Fibroblast of villous mesenchyme (primary cell): ENCODE measurements at places on chromosomes 5 and 9. TPM values are rescaled to one million over a fixed set of nuclear protein-coding genes. Genes with fewer than 3 reads are reported as not detected.
A peak's percentile ranks its signal among the peaks of the same experiment; 100 is the strongest.

KIF24 gene
- 2.6 and 3.5 TPM in 2 replicates for total RNA-seq

TMEM8B gene
- total RNA-seq = 0.86 and 1.9 TPM in 2 replicates

EGR1 gene
- total RNA-seq = 3.5 and 6.1 TPM in 2 replicates

GRCh38 chr9:109792951-109793546, 13.1 kb downstream of the PALM2AKAP2 start:
- peak; percentile 93 for DNase-seq

DNA sequence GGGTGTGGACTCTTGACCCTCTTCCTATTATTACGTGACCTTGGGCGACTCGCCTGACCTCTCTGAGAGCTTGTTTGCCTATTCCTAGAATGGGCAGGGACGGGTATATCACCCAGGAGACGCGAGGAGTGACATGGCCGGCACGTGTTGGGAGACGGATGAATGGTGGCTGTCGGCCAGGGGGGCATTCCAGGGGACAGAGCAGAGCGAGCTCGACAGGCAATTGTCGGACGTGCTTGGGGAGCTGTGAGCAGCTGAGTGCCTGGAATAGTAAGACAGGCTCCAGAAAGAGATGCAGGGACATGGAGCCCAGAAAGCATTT, 29.3 kb upstream of the UNC5A start:
- DNase-seq = no peak

- DNase-seq = peak; percentile 84
These were observed 165.3 kb downstream of the BNC2 start for GRCh38 chr9:16705111-16705604.

DNA sequence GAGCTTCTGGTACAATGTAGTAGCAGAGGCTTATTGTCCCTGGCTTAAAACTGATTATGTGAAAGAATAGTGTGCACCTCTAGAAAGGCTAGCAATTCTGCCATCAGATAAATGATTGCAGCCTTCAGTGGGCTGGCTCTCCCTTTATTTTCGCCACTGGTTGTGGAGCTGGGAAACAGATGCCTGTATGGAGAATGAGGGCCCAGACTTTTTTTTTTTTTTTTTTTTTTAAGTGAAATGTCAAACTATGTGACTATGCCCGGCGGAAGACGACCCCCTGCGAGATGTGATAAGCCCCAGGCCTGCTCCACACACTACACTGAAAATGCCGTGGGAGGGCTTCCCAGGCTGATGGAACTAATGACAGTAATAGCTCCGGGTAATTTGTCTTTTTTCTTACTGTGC, 28.7 kb downstream of the ISL1 start:
- DNase-seq = no peak
